ENCODE measurements at places on chromosomes 1 and 21. TPM values are rescaled to one million over a fixed set of nuclear protein-coding genes. Genes with fewer than 3 reads are reported as not detected.

DNA sequence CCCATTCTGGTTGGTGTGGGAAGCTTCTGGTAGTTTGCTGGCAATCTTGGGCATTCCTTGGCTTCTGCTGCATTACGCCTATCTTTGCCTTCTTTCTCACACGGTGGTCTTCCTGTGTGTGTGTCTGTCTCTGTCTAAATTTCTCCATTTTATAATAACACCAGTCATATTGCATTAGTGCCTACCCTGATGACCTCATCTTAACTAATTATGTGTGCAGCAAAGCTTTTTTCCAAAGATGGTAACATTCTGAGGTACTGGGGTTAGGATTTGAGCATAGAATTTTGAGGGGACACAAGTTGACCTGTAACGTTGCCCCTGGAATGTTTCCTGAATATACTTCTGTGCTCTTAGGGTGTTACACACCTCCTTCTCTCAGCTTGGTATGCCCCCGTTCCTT is 77.1 kb downstream of the DYRK1A start:
- H3K27ac ChIP-seq = no peak overlapping the region
- peaks cover 6% of the 10 kb centered on the region for H3K36me3 ChIP-seq
- H3K27me3 ChIP-seq = no peaks in the 10 kb centered on the region

LCE1F gene
- total RNA-seq = not detected

DNA sequence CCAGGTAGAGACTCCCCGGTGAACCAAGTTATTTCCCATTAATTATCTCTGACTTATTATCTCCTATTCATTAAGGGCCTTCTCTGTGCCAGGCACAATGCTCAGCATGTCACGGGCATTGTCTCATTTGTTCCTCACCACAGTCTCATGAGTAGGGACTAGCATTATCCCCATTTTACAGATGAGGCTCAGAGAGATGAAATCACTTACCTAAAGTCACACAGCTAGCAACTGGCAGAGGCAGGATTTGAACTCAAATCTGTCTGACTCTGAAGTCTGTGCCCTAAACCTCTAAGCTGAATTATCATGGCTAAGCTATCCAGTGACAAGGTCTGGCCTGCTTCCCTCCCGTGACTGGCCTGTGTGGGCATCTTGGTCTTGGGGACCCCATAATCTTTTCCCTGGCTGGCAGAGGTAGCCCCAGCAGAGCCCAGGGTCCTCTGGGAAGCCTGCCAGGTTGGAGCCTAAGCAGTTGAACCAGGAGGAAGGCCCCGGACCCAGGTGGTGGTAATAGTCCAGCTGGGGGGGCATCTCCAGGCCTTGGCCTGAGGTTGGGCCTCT is 4.5 kb downstream of the MAP7D1 start:
- H3K4me3 ChIP-seq = peak overlapping the region; percentile 61
- no peak for DNase-seq
- H3K36me3 ChIP-seq = peaks cover 14% of the 10 kb centered on the region

- no peak for DNase-seq
- no peak overlapping the region for H3K4me3 ChIP-seq
- no peaks in the 10 kb centered on the region for H3K27me3 ChIP-seq
- H3K36me3 ChIP-seq = no peaks in the 10 kb centered on the region
Observed at GRCh38 chr1:219227360-219228057, 53.8 kb downstream of the LYPLAL1 start.

SPRR1A gene
- not detected for total RNA-seq

DNA sequence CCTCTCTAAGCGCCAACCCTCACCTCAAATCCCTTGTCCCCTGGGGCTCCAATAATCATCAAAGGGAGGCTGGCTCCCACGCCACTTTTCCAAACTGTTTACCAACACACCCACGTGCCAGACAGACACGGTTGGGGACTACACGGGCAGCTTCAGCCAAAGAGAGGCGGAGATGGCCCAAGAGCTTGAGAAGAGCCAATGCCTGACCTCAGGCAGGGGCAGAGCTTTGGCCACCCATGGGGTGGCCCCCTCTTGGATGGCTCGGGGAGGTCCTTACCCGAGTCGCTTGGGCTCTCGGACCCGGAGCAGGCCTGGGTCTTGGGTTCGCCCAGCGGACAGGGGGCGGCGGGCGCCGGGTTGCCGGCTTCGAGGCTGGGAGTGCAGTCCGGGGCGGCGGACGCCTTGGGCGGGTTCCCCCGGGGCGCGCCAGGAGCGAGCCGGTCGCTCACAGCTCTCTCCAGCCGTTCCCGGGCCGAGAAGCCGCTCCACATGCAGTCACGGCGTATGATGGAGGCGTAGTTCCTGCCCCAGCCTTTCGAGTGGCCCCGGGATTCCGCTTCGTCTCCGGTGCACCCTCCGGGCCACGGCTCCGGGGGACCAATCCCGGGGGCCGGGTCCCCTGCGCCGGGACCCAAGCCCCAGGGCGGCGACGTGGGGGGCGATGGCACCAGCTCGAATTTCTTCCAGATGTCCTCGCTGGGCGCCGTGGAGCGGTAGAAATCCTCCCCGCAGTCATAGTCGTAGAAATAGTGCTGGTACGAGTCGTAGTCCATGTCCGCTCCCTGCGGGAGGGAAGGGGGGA is 854 bp downstream of the MYCL start:
- peak overlapping the region; percentile 49 for H3K4me3 ChIP-seq
- H3K4me1 ChIP-seq = peaks cover 19% of the 10 kb centered on the region
- no peak for DNase-seq
- H3K36me3 ChIP-seq = no peaks in the 10 kb centered on the region

VAMP3 gene
- total RNA-seq = 87.7 TPM

CACHD1 gene
- 6.2 TPM for total RNA-seq

- peaks cover 5% of the 10 kb centered on the region for H3K27me3 ChIP-seq
- no peaks in the 10 kb centered on the region for H3K36me3 ChIP-seq
- H3K4me3 ChIP-seq = no peak overlapping the region
- DNase-seq = no peak
- H3K27ac ChIP-seq = no peak overlapping the region
- H3K4me1 ChIP-seq = no peaks in the 10 kb centered on the region
Observed at GRCh38 chr1:158014731-158015320, 21.4 kb downstream of the KIRREL1 start.

DNA sequence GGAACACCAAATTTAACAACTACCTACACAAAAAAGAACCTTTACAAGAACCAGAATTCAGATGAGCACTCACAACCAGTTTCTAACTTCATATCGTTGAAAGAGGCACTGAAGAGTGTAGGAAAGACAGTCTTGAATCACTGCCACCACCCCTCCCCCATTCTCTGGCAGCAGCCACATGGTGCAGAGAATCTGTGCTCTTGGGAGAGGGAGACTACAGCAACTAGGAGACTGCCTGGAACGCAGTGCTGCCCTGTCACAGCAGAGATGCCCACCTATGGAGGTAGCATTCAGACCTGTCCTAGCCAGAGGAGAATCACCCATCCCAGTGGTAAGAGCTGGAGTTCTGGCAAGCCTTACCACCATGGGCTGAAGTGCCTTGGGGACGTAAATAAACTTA is 7.3 kb downstream of the CCN1 start:
- no peaks in the 10 kb centered on the region for H3K36me3 ChIP-seq
- H3K27me3 ChIP-seq = peaks cover 6% of the 10 kb centered on the region
- no peak overlapping the region for H3K4me3 ChIP-seq
- H3K4me1 ChIP-seq = no peaks in the 10 kb centered on the region
- H3K27ac ChIP-seq = no peak overlapping the region

SLC27A3 gene
- 3.8 TPM for total RNA-seq

GRCh38 chr1:160496334-160496733 is 26.7 kb downstream of the SLAMF6 start:
- H3K36me3 ChIP-seq = peaks cover 50% of the 10 kb centered on the region
- H3K27ac ChIP-seq = no peak overlapping the region
- no peak overlapping the region for H3K4me3 ChIP-seq
- no peaks in the 10 kb centered on the region for H3K4me1 ChIP-seq
- DNase-seq = no peak
- H3K27me3 ChIP-seq = no peaks in the 10 kb centered on the region

Data from CD4-positive, alpha-beta T cell (primary cell).